ENCODE measurements at places on chromosomes 4 and X.

DNA sequence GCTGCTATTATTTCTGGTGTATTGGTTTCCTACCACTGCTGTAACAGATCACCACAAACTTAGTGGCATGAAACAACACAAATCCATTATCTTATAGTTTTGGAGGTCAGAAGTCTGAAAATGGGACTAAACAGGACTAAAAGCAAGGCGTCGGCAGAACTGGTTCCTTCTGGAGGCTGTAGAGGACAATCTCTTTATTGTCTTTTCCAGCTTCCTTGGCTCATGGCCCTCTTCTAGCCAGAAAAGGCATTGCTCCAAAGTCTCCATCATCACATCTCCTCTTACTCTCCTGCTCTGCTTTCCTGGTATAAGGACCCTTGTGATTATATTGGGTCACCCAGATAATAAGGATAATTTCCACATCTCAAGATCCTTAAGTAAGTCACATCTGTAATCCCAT lies 121.9 kb downstream of the CLCN4 start:
- no peak for DNase-seq

- DNase-seq = no peak
These were observed 22.9 kb downstream of the RASL11B start for GRCh38 chr4:52884994-52885393.

- DNase-seq = no peak
These were observed 174.5 kb downstream of the SMIM20 start for GRCh38 chr4:26088433-26088928.

- DNase-seq = no peak
These were observed 69.1 kb upstream of the MXD4 start for GRCh38 chr4:2331043-2331420.

DNA sequence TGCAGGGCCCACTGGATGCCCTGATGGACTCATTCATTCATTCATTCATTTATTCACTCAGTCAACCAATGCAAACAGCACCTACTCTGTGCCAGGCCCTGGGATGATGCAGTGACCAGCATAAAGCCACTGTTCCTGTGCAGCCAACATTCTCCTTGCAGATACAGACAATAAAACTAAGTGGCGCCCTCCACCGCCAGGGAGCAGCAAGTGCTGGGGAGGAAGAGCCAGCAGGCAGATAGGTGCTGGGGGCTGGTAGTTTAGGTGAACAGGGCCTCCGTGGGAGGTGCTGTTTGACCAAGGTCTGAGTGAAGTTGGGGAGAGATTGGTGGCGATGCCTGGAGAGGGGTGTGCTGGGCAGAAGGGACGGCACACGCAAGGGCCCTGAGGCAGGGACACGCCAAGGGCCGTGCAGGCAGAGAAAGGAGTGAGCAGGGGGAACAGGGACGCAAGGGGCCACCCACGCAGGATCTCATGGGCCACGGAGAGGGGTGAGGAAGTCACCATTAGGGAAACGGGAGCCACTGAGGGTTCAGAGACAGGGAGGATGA lies 65.5 kb downstream of the WFS1 start:
- DNase-seq = no peak

GRCh38 chr4:15104825-15105224 lies 102.5 kb downstream of the CPEB2 start:
- DNase-seq = no peak

DNA sequence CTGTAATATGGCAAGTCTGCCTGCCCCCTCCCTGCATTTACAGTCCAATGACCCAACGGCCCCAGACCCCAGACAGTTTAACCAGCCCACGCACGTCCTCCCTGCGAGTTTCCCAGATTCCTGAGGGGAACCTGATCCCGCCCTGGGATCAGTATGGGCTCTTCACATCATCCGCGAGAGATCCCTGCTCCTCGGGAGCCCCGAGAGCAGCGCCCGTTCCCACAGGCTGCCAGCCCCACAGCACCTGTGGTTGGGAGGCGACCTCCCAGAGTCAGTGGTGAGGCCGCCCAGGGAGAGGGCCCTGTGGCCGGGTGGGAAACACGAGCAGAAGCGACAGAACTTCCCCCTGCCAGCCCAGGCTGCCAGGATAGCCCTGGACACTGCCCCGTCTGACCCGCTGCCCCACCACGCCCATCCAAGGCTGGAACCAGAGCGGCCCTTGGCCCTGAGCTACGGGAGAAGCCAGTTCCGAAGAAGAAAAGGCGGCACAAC lies 32.8 kb downstream of the TSC22D3 start:
- no peak for DNase-seq

- no peak for DNase-seq
These were observed 76.7 kb downstream of the SLC4A4 start for GRCh38 chr4:71415491-71415890.

DNA sequence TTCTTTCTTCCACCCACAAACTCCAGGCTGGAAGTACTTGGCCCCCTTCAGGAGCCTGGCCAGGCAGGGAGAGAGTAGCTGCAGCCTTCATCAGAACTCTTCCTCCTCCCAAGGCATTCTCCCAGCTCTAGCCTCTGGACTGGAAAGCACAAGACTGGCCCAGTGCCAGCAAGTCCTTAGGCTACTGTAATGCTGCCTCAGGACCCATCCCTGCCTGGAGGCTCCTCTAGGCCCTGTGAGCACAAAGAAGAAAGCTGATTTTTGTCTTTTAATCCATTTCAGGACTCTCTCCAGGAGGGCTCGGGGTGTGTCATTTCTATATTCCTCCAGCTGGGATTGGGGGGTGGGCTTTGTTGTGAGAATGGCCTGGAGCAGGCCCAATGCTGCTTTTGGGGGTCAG lies 10.8 kb downstream of the AWAT2 start:
- no peak for DNase-seq

- no peak for DNase-seq
These were observed 1.8 kb downstream of the ABCD1 start for GRCh38 chrX:153726286-153727122.

GRCh38 chr4:33067221-33067620 lies 2347.1 kb downstream of the PCDH7 start:
- DNase-seq = no peak

GRCh38 chr4:102524691-102525090 lies 23.5 kb downstream of the NFKB1 start:
- no peak for DNase-seq

- no peak for DNase-seq
These were observed 16.0 kb upstream of the MID1 start for GRCh38 chrX:10636337-10636736.

GRCh38 chr4:52106191-52106590 lies 55.1 kb downstream of the SPATA18 start:
- DNase-seq = no peak

GRCh38 chrX:52420824-52421443 lies 52.1 kb downstream of the XAGE2 start:
- no peak for DNase-seq

- no peak for DNase-seq
These were observed 36.2 kb downstream of the CTBP1 start for GRCh38 chr4:1212546-1213335.

GRCh38 chr4:182276210-182277109 lies 33.3 kb downstream of the TENM3 start:
- DNase-seq = no peak

GRCh38 chr4:124854968-124855367 lies 142.4 kb upstream of the ANKRD50 start:
- DNase-seq = no peak

DNA sequence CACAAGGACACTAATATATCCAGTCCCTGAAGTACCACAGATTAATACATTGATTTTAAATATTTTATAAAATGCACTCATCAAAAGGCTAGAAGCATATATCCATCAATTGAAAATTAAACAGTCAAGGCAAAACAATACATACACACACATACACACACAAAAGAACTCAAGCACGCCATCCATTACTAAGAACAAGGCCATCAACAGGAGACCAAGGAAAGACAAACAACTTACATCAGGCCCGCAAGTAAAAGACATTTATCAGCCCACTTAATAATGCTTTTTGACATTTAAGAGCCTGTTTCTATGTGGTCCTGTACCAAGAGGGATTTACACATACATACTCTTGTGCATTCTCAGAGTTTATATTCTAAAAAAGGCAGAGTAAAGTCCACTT lies 50.0 kb upstream of the ZNF827 start:
- DNase-seq = no peak

DNA sequence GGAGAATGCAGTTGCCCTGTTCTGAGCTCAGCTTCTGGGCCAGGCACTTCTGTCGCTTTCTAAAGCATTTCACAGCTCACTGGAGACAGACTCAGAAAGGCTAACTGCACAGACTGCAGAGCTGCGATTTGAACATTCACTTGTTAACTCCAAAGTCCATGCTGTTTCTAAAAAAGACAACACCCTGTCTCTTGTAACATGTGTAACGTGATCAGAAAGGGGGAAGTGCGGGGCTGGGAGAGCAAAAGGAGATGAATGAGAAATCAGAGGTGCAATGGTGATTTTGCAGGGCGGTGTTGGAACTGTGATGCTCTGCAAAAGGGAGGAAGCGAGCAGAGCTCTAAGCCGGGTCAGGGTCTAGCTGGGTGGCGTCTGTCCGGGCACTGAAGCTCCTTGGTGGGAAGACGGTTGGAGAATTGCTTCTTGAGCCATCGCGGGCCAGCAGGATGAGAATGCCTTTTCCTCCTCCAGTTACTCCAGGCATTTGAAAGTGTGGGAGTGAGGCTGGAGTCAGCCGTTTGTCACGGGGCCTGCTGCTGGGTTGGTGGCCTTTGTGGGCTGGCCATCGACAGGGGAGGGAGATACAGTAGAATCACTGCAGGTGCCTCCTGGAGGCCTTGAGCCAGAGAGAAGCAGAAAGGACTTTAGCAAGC lies 20.3 kb downstream of the TBC1D14 start:
- DNase-seq = no peak

DNA sequence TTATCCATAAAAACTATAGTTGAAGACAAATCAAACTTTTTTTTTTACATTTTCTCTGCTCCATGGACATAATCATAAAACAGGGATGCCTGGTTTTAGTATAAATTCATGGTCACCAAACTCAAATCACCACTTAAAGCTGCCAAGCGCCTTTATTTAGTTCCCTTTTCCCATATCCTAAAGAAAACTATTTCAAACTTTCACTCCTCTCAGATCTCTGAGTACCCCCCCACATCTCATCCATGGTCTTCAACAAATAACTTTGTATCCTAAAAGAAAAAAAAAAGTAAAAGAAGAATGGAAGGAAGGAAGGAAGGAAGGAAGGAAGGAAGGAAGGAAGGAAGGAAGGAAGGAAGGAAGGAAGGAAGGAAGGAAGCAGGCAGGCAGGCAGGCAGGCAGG lies 1438.7 kb downstream of the C4orf33 start:
- DNase-seq = no peak

DNA sequence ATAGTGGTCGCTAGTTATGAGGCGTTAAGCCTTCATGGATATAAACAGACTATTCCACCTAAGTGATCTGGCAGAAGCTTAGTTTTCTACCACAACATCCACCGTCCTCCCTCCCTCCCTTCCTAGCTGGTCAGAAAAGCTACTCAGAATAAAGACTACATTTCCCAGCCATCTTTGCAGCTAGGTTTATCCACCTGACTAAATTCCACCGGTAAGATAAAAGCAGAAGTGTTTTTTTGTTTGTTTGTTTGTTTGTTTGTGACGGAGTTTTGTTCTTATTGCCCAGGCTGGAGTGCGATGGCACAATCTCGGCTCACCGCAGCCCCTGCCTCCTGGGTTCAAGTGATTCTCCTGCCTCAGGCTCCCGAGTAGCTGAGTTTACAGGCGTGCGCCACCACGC lies 44.3 kb downstream of the HELT start:
- DNase-seq = no peak

- DNase-seq = no peak
These were observed 37.5 kb upstream of the NEIL3 start for GRCh38 chr4:177271915-177272766.

GRCh38 chrX:31237189-31237588 lies 165.3 kb upstream of the FTHL17 start:
- no peak for DNase-seq

- no peak for DNase-seq
These were observed 275.2 kb upstream of the EDA2R start for GRCh38 chrX:66914080-66914479.

GRCh38 chrX:24870143-24870542 lies 145.6 kb downstream of the ARX start:
- DNase-seq = no peak

DNA sequence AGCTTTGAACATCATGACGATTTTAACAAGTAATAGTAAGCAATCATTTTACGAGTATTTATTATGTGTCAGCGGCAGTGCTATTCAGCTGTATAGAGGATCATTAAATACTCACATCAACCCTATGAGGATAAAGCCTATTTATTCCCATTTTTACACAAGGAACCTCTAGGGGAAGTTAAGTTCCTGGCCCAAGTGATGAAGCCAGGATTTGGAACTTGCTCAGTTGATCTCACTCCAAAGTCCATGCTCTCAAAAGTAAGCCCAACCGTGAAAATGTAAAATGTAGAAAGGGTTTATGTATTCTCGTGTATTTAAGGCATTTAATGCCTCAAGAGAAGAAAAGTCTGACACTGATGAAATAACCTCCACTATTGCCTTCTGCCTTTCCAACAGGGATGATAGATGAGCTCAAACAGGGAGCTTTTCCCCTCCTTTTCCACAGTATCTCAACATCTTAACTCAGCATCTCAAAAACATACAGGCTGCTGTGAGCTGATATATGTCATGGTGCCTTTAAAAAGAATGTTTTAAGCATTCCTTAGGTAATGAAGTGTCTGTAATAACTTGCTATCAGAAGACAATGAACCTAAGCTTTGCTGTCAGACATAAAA lies 35.0 kb upstream of the PLA2G12A start:
- DNase-seq = no peak

DNA sequence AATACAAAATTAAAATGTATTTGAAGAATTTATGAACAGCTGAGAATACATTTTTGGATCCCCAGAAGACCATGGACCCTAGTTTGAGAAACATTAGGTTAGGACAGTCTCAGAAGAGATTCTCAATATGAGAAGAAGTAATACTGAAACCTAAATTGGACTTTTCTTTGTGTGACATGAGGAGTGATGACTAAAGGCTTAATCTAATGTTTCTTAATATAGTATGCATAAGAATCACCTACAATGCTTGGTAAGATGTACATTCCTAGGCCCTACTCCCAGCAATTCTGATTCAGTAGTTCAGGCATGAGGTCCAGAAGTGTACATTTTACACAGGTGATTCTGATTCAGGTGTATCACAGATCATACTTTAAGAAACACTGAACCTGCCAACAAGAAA lies 31.6 kb upstream of the HUWE1 start:
- DNase-seq = no peak

DNA sequence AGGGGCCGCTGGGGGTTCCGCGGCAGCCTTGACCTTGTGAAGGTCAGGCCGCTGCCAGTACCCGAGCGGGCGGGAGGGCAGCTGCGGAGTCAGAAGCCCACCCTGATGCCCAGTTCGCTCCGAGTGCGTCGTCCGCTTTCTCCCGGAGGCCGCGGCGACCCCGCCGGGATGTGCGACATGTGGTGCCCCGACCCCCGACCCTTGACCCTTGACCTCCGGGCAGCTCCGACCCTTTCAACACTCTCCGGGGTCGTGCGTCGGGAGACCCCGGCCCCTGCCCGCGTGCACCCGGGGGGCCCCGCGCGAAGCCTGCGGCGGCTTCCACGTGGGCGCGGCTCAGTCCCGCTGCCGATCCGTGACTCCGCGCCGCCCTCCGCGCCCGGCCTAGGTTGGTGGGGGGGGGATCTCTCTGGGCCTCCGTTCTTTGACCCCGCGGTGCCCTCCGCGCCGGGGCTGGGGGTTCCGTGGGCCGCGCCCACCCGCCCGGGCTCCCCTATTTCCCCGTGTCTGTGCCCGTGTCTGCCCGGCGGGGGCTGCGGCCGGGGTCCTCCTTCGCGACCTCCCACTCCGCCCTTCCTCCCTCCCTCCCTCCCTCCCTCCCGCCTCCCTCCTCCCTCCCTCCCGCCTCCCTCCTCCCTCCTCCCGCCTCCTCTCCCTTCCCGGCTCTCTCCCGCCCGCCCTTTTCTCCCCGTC lies 609 bp upstream of the SLC25A6 start:
- DNase-seq = no peak

All from cerebellar nuclear complex (tissue), 1 donor.